ENCODE measurements at places on chromosomes 5 and 9. TPM values are rescaled to one million over a fixed set of nuclear protein-coding genes. Genes with fewer than 3 reads are reported as not detected.

DNA sequence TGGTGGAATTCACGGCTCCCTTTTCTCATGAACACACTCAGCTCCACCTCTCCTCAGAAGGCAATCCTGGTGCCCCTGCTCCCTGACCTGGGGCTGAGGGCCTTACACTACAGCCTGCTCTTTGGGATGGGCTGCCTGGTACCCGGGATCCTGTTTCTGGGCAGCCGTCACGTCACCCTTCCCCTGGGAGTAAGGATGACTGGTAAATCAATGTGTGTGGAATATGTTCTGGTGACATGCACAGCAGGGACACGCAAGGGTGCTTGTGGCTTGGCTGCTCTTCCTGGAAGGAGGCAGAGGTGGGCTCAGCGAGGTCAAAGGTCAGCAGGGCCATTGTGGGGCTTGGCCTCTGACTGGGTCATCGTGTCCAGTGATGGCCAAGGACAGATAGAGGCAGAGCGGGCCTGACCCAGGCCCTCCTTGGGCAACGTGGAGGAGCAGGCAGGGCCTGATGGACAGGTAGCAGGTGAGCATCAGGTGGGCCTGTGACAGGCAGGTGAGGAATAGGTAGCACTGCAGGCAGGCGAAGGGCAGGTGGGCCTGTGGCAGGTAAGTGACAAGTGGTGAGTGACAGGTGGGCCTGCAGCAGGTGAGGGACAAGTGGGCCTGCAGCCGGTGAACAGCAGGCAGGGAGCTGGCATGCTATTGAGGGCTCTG, 399.4 kb upstream of the IRX4 start:
- no peak for DNase-seq

DNA sequence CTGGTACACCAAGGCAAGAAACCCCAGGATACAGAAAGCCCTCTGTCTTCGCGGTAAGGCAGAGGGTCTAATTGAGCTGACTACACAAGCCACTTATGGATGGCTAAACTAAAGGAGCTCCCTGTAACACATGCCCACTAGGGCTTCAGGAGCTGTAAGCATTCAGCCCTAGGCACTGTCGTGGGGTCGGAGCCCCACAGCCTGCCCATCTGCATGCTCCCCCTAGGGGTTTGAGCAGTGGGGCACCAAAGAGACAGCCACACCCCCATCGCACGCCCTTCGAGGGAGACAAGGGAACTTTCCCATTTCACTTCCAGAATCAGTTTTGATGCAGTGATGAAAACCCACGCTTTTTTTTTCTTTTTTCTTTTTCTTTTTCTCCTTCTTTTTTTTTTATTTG, 11.0 kb upstream of the MTMR12 start:
- DNase-seq, result no peak

DNA sequence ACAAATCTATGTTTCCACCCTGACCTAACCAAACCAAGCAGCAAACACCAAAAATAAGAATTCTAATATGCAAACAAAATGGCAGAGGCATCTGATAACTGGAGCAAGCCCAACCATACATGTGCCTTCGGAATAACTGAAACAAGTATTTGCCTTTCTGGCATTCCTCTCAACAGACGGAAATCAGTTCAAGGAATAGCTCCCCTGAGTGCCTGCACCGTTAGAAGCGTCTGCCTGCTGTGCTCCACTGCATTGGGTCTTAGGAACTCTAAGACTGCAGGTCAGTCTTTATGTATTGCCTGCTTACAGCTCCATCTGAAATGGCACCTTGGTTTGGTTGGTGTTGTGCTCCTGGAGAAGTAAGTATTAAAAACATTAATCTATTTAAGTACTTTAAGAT, 98.5 kb downstream of the MRPS27 start:
- DNase-seq, result no peak

GRCh38 chr9:116589392-116590354, 97.4 kb upstream of the TRIM32 start:
- DNase-seq, result no peak

The HTR1A gene
- total RNA-seq, result not detected

The AJM1 gene
- total RNA-seq, result 1.6 TPM

Data from glomerular endothelial cell (primary cell).